ENCODE measurements at places on chromosomes 3 and 15.

DNA sequence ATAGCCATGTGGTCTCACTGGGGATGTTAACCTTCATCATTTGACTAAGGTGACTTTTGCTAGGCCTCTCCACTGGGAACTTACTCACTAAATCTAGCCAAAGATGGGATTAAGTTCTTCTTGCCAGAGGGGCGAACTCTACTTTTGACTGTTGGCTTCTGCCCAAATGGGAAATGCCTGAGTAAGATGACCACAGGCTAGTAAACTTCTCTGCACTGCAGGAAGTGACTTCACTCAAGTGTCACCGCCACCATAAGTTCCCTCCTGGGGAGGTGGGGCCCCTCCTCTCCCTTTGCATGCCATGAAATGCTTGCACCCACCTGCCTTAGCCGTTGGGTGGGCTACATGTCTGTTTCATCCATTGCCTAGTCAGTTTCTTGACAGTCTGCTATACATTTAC lies 388.3 kb downstream of the FEZF2 start:
- no peak for DNase-seq

- DNase-seq, result no peak
Observed at GRCh38 chr3:192827208-192827607, 90.4 kb downstream of the MB21D2 start.

GRCh38 chr3:52226229-52226817 lies 878 bp upstream of the TLR9 start:
- no peak for DNase-seq

DNA sequence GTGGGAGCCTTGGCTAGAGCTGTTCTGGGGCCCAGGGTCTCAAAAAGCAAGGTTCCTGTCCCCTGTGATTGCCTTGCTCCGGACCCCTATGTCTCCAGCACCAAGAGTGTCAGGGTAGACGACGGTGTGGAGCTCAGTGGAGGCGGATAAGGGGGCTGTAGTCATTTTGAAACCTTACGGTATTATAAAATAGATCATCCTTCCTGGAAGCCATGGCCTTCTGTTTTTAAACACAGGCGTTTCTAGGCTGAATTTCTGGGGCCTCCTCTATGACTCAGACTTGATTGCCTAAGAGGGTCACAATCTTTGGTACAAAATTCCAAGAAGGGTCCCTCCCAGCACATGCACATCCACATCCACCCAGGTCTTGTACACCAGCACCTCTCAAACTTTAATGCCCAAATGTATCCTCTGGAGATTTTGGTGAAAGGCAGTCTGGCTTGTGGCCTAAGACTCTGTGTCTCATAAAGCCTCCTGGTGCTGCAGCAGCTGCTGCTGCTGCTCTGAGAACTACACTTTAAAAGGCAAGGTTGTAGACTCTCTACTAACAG lies 70.5 kb upstream of the XCR1 start:
- DNase-seq, result no peak

GRCh38 chr3:68056556-68056955 lies 402.1 kb upstream of the SUCLG2 start:
- DNase-seq, result no peak

DNA sequence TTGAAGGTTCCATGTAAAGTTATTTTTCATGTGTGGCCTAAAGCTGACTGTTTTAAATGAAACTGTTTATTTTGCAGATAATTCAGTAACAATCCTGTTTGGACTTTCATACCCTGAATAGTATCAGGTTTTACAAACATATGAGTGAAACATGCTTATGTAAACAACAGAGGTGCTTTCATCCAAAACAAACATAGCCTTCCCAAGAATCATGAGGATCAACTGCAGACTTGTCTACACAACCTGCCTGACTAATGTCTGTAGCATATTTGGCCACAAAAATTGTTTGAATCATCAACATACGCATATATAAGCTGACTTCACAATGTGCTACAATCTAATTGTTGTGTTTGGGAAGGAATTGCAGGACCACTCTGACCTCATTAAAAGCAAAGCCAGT lies 190.4 kb downstream of the DIPK2A start:
- DNase-seq, result no peak

DNA sequence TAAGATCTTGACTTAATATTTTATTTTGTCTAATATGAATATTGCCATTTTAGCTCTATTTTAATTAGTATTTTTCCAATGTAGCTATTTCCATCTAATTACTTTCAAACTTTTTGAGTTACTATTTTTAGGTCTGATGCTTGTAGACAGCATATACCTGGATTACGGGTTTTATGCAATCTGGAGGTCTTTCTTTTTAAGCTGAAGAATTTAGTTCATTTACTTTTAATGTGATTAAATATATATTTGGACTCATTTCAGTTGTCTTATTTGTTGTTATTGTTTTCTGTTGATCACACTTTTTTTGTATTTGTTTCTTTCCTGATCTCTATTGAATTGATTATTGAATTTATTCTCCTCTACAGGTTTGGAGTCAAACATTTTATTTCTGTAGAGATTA lies 30.3 kb downstream of the THRB start:
- DNase-seq, result no peak

DNA sequence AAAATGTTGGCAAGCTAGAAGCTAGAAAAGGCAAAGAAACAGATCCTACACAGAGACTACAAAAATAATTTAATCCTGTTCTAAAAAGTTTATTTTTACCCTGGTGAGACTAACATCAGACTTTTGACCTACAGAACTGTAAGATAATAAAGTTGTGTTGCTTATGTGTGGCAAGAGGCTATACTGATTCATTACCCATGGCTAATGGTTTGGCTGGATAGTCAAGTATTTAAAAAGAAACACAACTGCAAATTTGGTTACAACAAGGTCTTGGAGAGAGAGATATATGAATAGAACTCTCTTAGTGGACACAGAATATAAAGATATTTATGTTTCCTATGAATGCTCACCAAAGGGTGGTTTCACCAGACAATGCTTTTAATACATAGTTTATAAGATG lies 364.2 kb upstream of the PLSCR5 start:
- no peak for DNase-seq

- DNase-seq, result no peak
Observed at GRCh38 chr3:146464005-146464595, 5.3 kb downstream of the PLSCR2 start.

DNA sequence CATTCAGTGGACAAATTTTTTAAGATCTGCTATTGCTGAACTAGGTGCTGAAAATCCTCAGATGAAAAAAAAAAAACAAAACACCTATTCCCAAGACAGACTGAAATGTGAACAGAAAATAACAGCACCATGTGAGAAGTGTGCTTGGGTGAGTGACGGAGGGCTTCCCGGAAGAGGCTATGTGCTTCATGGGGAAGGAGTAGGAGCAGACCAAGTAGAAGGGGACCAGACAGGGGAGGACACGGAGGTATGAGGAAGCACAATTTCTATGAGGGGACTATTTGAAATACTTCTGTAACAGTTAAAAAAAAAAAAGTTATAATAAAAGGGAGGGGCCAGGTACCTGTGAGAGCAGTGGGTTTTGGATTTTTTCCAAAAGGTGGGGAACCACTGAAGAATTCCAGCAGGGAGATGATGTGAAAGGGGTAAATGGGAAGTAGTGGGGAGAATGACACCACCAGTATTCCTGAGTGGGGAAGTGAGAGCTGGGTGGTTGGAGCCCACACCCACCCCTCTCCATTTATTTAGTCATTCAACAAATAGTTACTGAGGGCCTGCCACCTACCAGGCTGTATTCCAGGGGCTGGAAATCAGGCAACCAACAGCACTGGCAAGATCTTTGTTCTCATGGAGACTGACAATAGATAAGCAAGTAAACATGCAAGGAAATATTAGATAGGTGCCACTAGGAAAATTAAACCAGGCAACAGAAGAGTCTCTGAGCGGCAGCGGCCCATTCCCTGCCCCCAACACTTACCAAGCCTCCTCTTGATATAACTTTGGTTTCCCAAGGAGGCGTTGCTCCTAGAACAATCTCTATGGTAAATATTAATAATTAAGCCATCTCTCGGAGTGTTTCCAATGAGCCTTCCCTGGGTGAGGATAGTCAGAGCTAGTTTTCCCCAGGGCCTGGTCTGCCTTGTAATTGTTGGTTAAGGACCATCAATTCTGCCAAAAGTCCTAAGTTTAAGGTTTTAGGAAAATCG lies 3.8 kb upstream of the USP3 start:
- DNase-seq, result no peak

DNA sequence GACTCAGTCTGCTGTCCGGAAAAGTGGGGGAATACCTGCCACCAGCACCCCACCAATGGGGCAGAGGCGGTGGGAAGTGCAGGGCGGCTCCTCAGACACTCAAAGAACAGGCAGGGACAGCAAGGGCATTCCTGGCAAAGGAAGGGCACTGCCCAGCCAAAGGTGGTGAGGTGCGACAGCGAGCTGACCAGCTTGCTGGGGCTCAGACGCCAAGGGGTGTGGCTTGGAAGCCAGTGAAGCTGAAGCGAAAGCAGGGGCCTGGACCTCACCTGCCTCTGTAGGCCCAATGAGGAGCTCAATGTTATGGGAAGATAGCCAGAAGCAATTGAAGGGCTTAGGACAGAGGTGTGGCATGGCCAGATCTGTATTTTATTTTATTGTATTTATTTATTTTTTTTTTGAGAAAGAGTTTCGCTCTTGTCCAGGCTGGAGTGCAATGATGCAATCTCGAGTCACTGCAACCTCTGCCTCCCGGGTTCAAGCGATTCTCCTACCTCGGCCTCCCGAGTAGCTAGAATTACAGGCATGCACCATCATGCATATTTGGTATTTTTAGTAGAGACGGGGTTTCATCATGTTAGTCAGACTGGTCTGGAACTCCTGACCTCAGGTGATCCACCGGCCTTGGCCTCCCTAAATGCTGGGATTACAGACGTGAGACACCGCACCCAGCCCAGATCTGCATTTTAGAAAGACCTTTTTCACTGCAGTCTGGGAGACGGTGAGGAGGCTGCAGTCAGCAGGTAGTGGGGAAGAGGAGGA lies 4.4 kb upstream of the LMAN1L start:
- DNase-seq, result no peak

DNA sequence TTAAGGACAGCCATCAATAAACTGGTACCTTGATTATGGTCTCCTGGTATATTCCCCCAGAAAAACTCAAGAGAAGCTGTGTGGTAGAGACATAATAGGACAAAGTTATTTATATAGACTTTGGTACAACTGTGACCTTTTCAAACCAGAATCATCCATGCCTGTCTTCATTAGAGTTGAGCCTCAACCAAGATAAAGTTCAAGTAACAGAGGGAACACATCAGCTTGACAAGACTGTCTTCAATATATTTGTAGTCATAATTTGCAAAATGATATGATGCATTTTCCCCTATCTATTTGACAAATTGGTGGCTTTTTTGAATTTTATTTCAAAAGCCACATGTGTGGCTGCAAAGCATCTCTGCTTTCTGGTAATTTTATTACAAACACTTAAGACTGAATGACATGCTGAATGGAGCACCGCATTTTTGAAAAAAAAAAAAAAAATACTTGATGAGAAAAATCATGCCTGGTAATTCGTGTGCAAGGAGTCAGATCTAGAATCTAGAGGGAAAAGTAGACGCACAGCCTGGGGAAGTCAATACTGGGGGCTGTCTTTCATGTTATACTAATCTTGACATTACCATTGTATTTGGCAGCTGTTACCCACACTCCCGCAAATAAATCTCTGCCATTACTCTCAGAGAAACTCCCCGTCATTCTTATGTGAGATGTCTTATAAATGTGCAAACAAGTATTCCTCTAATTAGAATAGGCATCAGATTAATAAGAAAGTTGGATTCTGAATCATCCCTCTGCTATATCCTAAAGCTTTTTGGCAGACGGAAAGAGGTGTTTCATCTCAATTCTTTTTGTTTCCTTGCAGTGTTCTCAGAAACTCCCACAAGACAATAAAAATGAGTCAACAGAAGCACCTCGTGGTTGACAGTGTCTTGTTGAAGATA lies 554.8 kb upstream of the CBLB start:
- no peak for DNase-seq

DNA sequence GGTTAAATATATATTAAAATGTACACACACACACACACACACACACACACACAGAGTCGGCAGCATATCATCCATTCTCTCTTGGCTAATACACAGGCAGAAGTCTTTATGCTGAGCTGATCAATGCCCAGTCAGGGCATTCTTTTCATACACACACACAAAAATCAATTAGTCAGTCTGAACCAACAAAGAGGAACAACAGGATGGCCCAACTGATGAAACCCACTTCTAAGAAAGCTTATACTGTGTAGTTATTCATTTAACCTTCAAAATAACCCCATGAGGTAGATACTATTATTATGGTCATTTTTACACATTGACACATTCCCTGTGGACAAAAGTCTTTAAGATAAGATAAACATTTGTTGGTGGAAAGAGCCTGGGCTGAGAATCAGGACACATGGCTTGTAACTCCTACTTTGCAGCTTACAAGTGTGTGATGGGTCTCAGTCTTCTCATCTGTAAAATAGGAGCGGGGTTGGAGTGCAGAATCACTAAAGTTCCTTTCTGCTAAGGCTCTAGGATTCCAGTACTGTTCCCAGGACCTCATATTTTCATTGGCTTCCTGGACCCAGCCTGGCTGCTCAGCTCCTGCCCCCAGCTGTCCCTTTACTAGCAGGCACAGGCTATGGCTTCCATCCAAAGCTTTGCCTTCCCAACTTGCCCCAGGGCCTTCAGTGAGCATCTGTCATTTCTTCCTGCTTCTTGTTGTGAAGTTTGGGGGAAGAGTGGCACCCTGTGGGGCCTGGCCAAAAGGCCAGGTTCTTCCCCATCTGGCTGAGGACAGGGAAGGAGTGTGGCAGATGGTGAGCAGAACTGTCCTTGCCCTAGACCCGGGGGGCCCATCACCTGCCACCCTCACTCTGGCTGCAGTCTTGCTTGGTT lies 27.2 kb upstream of the GLCE start:
- DNase-seq, result no peak

GRCh38 chr3:44981220-44981619 lies 5.2 kb downstream of the EXOSC7 start:
- DNase-seq, result no peak

- DNase-seq, result no peak
Observed at GRCh38 chr15:90325726-90326125, 26.4 kb upstream of the ZNF774 start.

Measured in Ammon's horn (tissue), 1 donor.